ENCODE measurements at places on chromosomes 6 and 20.
A peak's percentile ranks its signal among the peaks of the same experiment; 100 is the strongest.

GRCh38 chr20:2108987-2109386 is 7.4 kb downstream of the STK35 start:
- DNase-seq: peak; percentile 50

GRCh38 chr6:149111556-149112115 is 205.9 kb upstream of the TAB2 start:
- DNase-seq: no peak

GRCh38 chr6:134171517-134171916 is 119.1 kb upstream of the SLC2A12 start:
- no peak for DNase-seq

GRCh38 chr20:48538856-48539255 is 288.9 kb downstream of the PREX1 start:
- DNase-seq: no peak

DNA sequence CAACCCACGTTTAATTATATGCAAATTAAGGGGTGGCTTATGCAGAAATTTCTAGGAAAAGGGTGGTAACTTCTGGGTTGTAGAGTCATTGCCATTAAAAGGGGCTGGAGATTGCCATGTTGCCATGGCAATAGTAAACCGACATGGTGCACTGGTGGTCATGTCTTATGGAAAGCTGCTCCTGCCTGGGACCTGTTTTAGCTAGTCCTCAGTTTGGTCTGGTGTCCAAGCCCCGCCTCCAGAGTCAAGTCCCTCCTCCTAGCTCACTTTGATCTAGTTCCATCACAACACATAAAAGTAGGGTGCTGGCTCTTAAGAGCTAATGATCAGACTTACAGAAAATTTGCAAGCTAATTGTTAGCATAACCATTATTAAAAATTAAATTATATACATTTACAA is 5.3 kb downstream of the SLC22A2 start:
- no peak for DNase-seq

DNA sequence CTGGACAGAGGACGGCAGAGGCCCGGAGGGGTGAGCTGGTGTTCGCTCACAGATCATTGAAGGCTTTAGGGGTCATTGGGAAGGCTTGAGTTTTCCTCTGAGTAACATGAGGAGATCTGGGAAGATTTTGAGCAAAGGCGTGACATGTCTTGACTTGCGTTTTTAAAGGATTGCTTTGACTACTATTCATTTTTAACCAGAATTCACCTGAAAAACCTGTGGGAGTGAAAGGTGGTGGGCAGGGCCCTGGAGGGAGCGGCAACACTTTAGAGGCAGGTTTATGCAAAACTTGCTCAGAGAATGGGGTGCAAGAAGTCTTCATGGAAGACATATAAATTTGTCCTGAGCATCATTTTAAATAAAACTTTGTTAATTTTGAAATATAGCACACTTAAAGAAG is 72.2 kb upstream of the EEF1E1 start:
- no peak for DNase-seq

DNA sequence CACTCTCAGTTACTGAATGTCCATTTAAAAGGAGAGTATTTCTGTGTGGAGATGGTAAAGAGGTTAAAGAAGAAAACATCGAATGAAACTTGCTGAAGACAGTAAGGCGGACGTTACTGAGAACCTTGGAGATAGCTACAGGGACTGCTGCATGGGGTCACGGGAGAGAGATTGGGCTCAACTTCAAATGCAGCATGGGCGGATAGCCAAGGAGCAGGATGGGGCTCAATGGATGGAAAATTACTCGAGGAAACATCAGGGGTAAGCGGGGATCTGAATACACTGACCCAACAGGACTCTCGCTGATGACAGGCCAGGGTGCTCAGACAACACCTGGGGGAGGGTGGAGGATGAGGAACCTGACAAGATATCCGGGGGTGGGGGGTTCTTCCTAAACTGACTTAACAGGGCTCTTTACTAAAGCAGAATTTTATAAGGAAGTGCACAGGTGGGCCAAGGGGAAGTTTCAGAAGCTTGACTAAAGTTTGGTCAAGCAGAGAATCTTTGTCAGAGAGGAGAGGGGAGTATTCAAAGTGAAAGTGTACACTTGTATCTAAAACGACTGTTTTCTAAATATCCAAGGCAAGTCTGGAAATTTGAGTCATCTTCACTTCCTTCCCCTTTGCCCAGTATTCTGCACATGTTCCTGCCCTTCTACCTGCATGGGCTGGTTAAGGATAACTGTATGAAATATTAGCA is 22.8 kb downstream of the ECT2L start:
- no peak for DNase-seq

- DNase-seq: no peak
Observed at GRCh38 chr6:6225885-6226529, 94.5 kb downstream of the F13A1 start.

DNA sequence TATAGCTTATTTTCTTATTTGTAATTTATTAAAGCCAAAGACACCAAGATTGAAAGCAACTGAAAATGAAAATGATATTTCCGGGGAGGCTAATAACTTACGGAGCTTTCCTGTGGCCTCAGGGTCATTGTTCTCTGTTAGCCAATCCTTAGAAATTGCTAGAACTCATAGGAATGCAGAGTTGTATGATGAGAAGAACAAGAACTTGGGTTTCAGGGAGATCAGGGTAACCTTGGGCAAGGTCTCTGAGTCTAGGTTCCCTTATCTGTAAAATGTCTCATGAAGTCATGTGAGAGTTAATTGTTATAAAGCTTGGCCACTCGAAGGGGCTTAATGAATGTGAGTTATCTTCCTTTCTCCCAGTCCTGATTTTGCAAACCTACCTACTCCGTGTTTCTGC is 20.1 kb upstream of the SERINC3 start:
- DNase-seq: no peak

DNA sequence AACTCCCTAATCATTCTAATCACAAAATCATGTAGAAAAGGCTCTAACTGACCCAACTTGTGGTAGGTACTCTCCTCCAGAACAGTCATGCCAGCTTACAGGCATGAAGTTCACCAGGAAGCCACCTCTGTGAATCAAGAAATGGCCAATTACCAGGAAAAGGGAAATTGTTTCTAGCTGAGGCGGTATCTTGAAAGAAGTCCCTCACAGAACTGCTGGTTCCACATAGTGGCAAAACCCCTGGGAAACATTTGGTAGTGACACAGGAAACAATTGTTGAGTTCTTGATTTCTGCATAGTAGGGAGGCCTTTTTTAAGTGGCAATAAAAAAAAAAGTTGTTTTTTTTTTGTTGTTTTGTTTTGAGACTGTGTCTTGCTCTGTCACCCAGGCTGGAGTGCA is 3.4 kb upstream of the ZHX3 start:
- DNase-seq: no peak

DNA sequence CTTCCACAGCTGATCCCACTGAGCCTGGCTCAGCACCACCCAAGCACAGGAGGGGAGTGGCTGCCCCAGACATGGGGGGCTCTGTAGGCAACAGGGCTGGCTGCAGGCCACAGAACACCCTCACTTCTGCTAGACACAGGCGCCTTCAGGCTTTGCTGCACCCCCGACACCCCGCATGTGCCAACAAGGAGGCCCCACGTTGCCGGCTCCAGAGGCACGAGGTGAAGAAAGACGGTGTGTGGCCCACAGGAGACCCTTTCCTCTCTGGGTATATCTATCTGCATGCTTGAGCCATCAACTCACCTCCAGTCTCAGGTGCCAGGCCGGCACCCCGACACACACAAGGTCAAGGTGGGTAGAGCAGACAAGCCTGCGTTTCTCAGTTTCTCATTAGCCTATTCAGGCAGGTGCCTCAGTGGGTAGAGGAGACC is 158.3 kb downstream of the DLL1 start:
- DNase-seq: no peak

DNA sequence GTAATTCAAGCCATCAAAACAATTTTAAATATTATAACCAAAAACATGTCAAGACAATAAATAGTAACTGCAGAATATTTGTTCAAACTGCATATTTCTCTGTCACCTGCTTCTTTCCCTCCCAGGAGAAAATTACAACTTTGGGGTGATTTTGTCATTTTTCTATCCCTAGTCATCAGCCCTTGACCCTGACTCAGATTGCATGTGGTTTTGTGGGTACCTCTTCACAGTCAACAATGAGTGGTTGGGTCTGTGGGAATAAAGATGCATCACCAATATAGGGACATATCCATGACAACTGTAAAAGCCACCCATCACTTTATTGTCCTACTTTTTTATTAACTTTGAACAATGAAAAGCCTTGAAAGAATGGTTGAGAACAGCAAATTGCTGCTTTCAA is 7.3 kb downstream of the COL10A1 start:
- DNase-seq: peak; percentile 32

GRCh38 chr6:35267897-35268296 is 8.4 kb downstream of the ZNF76 start:
- DNase-seq: no peak

DNA sequence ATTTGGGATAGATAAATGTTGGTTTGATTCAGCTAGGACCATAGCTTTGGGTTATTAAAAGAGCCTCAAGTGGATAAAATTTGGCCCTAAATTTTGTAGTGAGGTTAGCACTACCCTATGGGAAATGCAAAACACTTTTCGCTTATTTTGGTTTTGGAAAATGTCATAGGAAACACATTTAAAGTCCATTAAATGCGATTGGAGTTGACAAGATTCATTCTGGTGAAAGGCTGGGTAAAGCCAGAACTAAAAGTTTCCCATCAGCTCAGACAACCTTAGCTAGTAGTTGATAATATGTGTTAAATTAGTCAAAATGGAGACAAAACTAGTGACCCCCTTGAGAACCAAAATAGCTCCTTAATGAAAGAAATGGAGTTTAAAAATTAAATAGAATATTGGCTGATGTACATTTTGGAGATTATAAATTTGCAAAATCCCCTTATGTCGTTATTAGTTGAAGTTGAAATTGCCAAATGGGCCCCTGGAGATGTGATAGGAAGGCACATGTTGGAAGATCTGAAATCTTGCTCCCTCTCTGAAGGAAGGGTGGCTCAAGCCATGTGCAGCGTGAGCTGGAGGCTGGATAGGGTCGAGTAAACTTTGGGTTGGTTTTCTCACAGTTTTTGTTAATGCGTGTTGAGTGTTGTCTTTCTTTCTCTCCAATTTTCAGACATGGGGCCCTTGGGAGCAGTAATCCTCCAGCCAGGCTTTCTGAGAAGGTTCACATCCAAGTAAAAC is 72.8 kb downstream of the CD83 start:
- no peak for DNase-seq

DNA sequence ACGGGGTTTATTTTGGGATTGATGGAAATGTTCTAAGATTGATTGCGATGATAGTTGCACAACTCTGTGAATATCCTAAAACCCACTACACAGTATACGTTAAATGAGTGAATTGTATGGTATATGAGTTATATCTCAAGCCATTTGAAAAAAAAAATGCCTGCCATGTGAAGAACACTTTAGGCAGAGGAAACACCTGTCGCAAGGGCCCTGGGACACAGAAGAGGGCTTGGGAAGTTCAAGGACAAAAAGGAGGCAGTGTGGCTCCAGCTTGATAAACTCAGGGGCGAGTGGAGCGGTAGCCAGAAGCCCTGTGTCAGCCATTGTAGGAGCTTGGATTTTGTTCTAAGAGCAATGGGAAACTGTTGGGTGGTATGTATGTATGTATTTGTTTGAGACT is 37.0 kb downstream of the CEP250 start:
- DNase-seq: no peak

GRCh38 chr20:1900321-1900801 is 5.2 kb downstream of the SIRPA start:
- DNase-seq: peak; percentile 48

GRCh38 chr20:13028001-13028400 is 19.2 kb downstream of the SPTLC3 start:
- DNase-seq: no peak

- no peak for DNase-seq
Observed at GRCh38 chr20:43960231-43960630, 45.6 kb downstream of the TOX2 start.

- DNase-seq: no peak
Observed at GRCh38 chr6:158770533-158771330, 48.4 kb downstream of the EZR start.

- DNase-seq: no peak
Observed at GRCh38 chr6:148983966-148984365, 237.1 kb downstream of the UST start.

- DNase-seq: no peak
Observed at GRCh38 chr6:4067673-4068072, 11.3 kb downstream of the FAM217A start.

DNA sequence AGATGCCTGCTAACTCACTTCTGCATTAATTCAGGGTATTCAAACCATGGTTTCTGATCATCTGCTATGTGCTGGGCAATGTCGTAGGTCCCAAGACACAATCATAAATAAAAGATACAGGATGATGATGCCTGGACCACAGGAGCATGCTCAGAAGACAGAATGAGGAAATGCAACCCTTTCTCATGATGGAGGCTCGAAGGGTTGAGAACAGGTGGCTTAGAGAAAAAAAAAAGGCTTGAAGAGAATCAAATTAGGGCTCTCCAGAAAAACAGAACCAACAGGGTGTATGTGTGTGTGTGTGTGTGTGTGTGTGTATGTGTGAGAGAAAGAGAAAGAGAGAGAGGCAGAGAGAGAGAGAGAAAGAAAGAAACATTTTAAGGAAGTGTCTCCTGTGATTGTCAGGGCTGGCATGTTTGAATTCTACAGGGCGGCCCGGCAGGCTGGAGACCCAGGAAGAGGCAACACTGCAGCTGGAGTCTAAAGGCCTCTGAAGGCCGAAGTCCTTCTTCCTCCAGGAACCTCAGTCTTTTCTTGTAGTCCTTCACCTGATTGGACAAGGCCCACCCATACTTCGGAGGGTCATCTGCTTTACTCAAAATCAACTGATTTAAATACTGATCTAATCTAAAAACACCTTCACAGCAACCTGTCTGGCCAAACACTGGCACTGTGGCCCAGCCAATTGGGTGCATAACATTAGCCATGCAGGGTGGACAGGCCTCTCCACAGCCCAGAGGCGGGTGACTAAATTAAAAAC is 143.8 kb downstream of the ERMARD start:
- no peak for DNase-seq

GRCh38 chr6:109212683-109213082 is 117.4 kb downstream of the CEP57L1 start:
- DNase-seq: no peak

DNA sequence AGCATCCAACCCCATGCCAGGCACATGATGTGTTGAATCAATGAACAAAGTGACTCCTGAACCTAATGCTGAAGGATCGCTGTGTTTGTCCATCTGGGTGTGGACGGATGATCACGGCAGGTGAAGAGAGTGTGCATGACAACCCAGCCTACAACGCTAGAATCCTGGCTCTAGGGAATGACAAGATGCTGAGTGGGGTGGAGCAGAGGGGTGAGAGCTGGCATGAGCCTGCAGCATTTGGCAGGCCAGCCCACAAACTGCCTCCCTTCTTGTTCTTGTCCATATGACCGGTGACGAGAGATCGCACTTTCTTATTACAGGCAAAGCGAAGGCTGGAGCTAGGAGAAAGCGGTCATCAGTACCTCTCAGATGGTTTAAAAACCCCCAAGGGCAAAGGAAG is 54.7 kb upstream of the CDKAL1 start:
- DNase-seq: no peak
